ENCODE measurements at places on chromosomes 2 and 18. TPM values are rescaled to one million over a fixed set of nuclear protein-coding genes. Genes with fewer than 3 reads are reported as not detected.

Gene UPP2
- total RNA-seq, result not detected

Gene NEU2
- total RNA-seq, result not detected

Gene MGAT4A
- 0.38 TPM for total RNA-seq

DNA sequence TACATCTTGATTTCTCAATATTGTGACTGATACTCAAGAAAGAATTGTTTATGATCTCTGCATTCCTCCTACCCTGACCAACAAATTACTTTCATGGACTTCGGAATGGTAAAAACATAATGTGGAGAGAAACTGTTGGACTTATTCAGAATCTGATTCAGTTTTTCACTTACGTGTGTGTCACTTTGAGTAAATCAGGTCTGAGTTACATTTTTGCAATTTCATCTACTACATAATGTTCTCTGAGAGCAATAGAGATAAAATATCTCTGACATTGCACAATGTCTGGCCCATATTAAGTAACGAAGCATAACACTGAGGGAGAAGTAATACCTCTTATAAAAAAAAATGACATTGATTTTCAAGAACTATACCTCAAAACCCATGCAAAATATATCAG is 1337.9 kb upstream of the CHAC2 start:
- H3K4me3 ChIP-seq, result no peak overlapping the region
- no peaks in the 10 kb centered on the region for H3K4me1 ChIP-seq
- no peaks in the 10 kb centered on the region for H3K36me3 ChIP-seq
- H3K27me3 ChIP-seq, result no peaks in the 10 kb centered on the region
- no peak overlapping the region for H3K27ac ChIP-seq

GRCh38 chr2:212959471-212960117 is 191.8 kb downstream of the IKZF2 start:
- H3K27me3 ChIP-seq, result no peaks in the 10 kb centered on the region
- no peak overlapping the region for H3K4me3 ChIP-seq
- no peak overlapping the region for H3K27ac ChIP-seq
- no peak for DNase-seq

GRCh38 chr2:239178954-239179353 is 221.9 kb downstream of the HDAC4 start:
- no peaks in the 10 kb centered on the region for H3K27me3 ChIP-seq
- no peak overlapping the region for H3K27ac ChIP-seq
- no peaks in the 10 kb centered on the region for H3K36me3 ChIP-seq
- no peak for DNase-seq

DNA sequence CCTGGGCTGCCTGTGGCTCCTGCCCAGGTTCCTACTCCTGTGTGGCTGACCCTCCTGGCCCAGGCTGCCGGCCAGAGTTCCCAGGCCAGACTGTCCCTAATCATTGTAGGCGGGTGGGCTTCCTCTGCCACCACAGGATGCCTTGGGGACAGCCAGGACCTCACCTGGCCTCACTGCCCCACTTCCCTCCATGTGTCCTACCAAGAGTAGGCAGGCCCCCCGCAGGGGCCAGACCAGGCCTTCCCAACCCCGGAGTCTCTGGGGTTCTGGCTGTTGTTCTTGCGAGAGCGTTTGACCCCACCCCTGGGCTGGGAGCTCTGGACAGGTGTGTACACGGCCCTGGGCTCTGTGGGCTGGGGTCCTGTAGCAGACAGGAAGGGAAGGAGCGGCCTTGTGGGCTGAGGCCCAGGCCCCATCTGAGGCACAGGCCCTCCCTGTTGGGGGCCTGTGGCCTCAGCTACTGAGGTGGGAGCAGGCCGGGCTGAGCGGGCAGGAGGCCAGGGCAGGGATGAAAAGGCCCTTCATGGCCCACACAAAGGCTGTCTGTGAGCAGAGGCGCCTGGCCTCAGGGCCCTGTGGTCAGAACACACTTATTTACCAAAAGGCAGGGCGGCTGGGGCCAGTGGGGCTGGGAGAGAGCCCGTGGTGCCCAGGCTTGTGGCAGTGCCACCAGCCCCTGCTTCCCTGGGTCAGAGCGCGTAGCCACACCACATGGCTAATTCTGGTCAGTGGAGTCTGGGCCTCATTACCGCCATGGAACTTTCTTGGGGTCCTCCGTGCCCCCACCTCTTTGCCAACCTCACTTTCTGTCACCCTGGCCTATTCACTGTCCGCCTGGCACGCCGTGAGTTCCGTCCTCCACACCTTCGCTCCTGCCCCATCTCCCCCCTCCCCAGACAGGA is 2.0 kb downstream of the SNORC start:
- H3K36me3 ChIP-seq, result no peaks in the 10 kb centered on the region
- H3K27ac ChIP-seq, result no peak overlapping the region
- no peaks in the 10 kb centered on the region for H3K27me3 ChIP-seq
- no peak overlapping the region for H3K4me3 ChIP-seq
- no peak for DNase-seq

DNA sequence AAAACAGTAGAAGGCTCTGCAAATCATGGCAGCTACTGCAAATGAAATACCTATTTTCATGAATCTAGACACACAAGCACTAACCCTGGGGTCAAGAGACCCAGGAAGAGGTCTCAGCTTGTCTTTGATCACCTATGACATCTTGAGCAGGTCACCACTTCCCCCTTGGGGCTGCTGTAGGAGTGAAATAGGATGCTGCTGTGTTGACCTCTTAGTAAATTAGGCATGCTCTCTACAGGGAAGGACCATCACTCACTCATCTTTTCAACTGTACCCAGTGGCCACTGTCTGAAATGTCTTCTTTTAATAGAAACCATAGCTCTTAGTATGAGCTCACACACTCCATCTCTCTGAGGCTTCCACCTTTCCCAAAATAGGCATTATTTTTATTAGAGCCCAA is 83.8 kb downstream of the NCK2 start:
- no peaks in the 10 kb centered on the region for H3K4me1 ChIP-seq
- no peaks in the 10 kb centered on the region for H3K27me3 ChIP-seq
- no peaks in the 10 kb centered on the region for H3K36me3 ChIP-seq
- no peak overlapping the region for H3K4me3 ChIP-seq
- H3K27ac ChIP-seq, result no peak overlapping the region
- DNase-seq, result no peak

- DNase-seq, result no peak
- H3K4me1 ChIP-seq, result no peaks in the 10 kb centered on the region
- no peaks in the 10 kb centered on the region for H3K36me3 ChIP-seq
- H3K27me3 ChIP-seq, result no peaks in the 10 kb centered on the region
These were observed 72.1 kb downstream of the CCDC150 start for GRCh38 chr2:196711625-196712024.

DNA sequence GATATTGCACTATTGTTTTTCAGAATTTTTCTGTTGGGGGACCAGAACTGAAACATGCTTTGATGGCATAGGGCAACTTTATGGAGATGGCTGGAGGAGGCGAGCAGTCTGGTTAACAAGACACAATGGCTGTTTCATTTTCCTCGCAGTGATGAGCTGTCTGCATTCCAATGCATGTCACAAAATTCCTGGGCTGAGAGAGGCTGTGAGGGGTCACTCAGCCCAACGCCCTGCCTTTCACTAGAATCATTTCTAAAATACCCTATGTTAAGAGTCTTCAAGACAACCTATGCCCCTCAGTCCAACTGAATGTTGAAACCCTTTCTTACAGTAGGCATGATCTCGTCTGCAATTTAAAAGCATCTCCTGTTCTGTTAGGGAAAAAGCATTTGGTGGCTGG is 1090.0 kb downstream of the BCL11A start:
- H3K4me1 ChIP-seq, result no peaks in the 10 kb centered on the region
- no peaks in the 10 kb centered on the region for H3K36me3 ChIP-seq
- no peaks in the 10 kb centered on the region for H3K27me3 ChIP-seq
- no peak overlapping the region for H3K4me3 ChIP-seq
- no peak overlapping the region for H3K27ac ChIP-seq
- no peak for DNase-seq

GRCh38 chr2:148528356-148529064 is 116.0 kb upstream of the EPC2 start:
- H3K27me3 ChIP-seq, result peaks cover 6% of the 10 kb centered on the region

DNA sequence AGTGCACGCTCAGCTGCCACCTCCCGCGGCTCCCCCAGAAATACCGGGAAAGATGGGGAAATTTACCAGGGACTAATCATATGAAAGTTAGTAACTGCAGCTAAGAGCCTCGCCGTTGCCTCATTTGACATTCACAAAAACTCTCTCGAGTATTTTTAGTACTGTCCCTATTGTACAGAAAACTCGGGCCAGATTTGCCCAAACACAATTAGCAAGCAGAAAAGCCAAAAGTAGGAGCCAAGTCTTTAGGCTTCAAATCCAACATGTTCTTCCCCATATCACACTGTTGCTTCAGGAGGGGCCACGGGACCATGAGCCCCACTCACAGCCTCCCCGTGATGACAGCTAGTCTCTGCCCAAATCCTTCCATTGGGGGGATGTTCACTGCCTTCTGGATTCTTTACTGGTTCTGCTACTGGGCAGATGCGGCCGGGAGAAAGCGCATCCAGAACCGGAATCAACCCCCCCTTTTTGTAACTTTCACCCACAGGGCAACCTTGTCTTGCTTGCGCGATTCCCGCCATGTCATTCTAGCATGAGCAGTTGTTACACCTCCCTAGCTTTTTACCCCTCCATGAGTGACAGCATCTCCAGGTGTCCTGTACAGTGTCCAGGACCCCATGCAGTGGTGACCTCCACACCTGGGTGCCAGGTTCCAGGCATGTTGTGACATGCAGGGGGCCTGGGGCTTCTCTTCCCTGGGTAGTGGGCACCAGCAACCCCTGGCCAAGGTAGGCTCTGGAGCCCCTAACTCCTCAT is 35.2 kb downstream of the CENPO start:
- no peak for DNase-seq
- H3K27ac ChIP-seq, result no peak overlapping the region
- no peaks in the 10 kb centered on the region for H3K27me3 ChIP-seq
- no peak overlapping the region for H3K4me3 ChIP-seq

DNA sequence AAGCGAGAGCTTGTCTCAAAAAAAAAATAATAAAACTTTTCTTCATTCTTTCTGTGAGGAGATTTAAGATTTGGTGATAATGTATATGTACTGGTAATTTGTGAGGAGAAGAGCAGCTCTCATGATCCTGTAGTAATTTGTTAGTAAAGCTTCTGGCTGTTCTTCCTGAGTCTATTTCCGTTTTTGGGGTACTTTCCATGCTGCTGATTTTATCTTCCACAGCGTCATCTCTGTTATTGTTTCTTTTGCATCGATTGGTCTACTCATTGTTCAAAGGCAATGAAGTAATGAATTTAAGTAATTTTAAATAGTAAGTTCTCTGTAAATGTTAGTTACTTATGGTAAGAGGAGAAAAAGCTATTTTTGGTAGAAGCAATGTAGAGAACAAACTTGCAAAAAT is 12.0 kb downstream of the NDUFAF7 start:
- H3K27me3 ChIP-seq, result no peaks in the 10 kb centered on the region
- no peaks in the 10 kb centered on the region for H3K4me1 ChIP-seq
- no peak overlapping the region for H3K4me3 ChIP-seq
- peaks cover 82% of the 10 kb centered on the region for H3K36me3 ChIP-seq
- no peak for DNase-seq

DNA sequence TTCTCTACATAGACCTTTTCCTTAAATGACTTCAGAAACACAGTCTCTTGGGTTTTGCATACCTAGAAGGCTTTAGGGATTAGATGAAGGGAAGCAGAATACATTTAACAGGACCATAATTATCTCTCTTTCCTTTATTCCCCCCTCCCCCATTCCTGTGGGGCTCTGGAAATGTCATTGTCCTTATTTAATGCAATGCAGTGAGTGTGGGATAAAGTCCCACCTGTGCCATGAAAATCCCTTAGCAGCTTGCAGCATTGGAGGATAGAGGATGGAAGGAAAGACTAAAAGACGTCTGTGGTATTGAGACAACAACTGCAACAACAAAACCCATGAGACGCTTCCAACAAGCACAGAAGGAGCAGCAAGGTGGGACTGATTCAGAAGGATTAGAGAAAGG is 117.8 kb upstream of the DCC start:
- no peak overlapping the region for H3K27ac ChIP-seq
- H3K4me3 ChIP-seq, result no peak overlapping the region
- H3K4me1 ChIP-seq, result no peaks in the 10 kb centered on the region
- H3K36me3 ChIP-seq, result no peaks in the 10 kb centered on the region
- DNase-seq, result no peak
- H3K27me3 ChIP-seq, result no peaks in the 10 kb centered on the region

DNA sequence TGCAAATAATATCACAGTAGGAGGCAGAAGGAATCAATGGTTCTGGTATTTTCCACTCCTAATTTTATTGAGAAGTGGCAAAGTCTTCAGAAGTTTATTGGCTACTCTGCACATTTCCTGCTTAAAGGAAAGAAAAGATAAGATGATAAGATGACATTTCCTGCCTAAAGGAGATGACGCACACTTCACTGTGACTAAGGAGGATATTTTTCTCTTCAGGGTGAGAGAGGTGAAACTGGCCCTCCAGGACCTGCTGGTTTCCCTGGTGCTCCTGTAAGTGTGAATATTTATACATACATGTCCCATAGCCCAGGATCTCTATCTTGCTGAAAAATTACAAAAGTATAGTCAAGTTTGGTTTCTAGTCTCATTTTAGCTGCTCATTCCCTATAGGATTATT is 27.9 kb downstream of the COL3A1 start:
- H3K27ac ChIP-seq, result no peak overlapping the region
- H3K36me3 ChIP-seq, result no peaks in the 10 kb centered on the region
- no peak overlapping the region for H3K4me3 ChIP-seq
- DNase-seq, result no peak
- H3K27me3 ChIP-seq, result no peaks in the 10 kb centered on the region

- DNase-seq, result no peak
- H3K4me3 ChIP-seq, result no peak overlapping the region
- no peaks in the 10 kb centered on the region for H3K27me3 ChIP-seq
- peaks cover 8% of the 10 kb centered on the region for H3K36me3 ChIP-seq
- H3K27ac ChIP-seq, result no peak overlapping the region
These were observed 81.7 kb downstream of the BCL2L11 start for GRCh38 chr2:111202266-111203040.

- no peaks in the 10 kb centered on the region for H3K36me3 ChIP-seq
- no peak overlapping the region for H3K27ac ChIP-seq
- no peaks in the 10 kb centered on the region for H3K27me3 ChIP-seq
- H3K4me3 ChIP-seq, result no peak overlapping the region
- no peak for DNase-seq
These were observed 53.2 kb downstream of the CSRNP3 start for GRCh38 chr2:165522719-165523118.

DNA sequence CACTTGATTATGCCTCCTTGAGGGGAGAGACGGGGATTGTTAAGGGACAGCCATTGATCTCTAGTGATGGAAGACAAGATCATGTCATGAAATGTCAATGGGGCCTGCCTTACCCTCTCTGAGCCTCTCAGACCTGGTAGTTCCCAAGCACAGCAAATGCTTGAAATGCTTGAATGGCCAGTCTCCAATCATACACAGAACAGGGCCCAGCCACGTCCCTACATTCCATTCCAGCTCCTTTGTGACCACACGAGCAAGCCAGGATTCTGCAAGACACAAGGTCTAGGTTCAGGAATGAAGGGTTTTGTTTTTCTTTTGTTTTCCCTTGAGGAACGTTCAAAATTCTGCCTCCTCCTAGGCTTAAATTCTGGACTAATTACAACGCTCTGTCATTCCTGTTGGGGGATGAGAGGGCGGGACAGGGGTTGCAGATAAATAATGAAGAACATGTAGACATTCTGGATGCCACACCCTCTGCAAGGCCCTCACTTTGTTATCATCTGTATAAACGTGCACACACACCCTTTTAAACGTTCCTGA is 98.1 kb upstream of the YPEL5 start:
- no peak overlapping the region for H3K4me3 ChIP-seq
- no peak overlapping the region for H3K27ac ChIP-seq
- DNase-seq, result no peak
- H3K27me3 ChIP-seq, result 0 out of 2 replicates have a peak, but pooled peaks cover 8% of the 10 kb centered on the region

Measured in K562 (cell line).